ENCODE measurements at places on chromosomes 12 and 14.
A peak's percentile ranks its signal among the peaks of the same experiment; 100 is the strongest.

DNA sequence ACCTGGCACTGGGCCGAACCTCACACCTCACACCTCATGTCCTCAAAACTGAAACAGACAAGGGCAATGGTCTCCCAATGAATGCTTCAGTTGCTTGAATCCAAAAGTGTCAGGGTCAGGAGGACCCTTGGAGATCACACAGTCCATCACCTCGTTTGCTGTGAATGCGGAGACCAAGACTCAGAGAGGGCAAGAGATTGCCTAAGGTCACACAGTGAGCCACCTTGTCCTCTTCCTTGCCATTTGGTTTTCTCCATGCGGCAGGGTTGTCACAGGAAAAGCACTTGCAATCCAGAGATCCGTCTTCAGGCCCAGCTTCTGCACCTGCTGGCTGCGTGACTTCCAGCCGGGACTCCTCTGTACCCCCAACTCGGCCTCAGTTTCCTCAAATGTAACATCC lies 28.0 kb downstream of the MVK start:
- no peak for DNase-seq

DNA sequence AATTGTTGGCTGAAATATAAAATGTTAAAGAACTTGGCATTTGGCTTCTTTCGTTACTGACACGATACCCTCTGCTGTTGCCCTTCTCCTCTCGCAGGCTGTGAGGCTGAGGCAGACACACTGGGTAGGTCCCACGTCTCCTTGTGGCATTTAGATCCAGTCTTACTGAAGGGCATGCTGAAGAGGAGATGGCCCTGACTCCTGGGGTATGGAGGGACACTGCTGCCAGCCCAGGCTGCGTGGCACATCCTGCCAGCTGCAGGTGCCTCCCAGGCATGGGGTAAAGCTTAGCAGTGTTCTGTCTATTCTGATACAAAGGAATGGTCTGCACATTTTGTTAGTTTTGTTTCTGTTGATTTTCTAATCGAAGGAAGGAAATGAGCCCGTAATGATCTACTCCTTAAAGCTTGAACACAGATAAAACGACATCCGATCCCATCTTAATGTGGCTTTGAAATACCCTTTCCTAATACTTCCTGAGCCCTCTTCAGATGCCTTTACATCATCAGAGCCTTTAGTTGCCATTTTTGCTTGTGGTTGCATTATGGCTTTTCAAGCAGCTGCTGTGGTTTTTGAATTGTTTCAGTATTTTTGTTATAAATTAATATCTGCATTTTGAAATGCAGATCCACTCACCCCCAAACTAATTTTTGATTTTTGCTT lies 61.1 kb downstream of the WDR20 start:
- no peak for DNase-seq

- DNase-seq = no peak
Measured at GRCh38 chr12:12224240-12224940, 42.5 kb downstream of the LRP6 start.

- no peak for DNase-seq
Measured at GRCh38 chr14:72318648-72319047, 386.4 kb downstream of the RGS6 start.

- DNase-seq = no peak
Measured at GRCh38 chr12:116166306-116166705, 111.2 kb downstream of the MED13L start.

GRCh38 chr12:3242199-3242863 lies 165.2 kb downstream of the TSPAN9 start:
- DNase-seq = no peak

- no peak for DNase-seq
Measured at GRCh38 chr14:29465095-29465494, 462.6 kb downstream of the PRKD1 start.

DNA sequence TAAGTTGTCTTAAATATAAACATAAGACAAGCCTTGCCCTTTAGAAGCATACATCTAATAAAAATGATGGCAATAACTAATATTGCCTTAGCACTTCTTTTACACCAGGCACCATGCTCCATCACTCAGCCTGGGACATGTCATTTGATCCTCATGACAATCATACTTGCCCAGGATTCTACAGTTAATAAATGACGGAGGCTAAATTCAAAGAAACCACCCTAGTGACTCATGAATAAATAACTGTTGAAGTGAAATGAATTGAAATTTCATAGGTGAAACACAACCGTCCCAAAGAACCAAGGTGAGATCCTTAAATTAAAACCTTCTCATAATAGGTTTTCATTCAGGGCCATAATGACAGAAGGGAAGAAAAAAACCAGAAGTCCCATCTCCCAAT lies 89.5 kb downstream of the GRIN2B start:
- no peak for DNase-seq

GRCh38 chr12:105499205-105499604 lies 168.7 kb downstream of the C12orf75 start:
- no peak for DNase-seq

- DNase-seq = no peak
Measured at GRCh38 chr12:50297027-50297426, 13.7 kb upstream of the LIMA1 start.

- DNase-seq = no peak
Measured at GRCh38 chr14:53144244-53144643, 8.9 kb downstream of the DDHD1 start.

DNA sequence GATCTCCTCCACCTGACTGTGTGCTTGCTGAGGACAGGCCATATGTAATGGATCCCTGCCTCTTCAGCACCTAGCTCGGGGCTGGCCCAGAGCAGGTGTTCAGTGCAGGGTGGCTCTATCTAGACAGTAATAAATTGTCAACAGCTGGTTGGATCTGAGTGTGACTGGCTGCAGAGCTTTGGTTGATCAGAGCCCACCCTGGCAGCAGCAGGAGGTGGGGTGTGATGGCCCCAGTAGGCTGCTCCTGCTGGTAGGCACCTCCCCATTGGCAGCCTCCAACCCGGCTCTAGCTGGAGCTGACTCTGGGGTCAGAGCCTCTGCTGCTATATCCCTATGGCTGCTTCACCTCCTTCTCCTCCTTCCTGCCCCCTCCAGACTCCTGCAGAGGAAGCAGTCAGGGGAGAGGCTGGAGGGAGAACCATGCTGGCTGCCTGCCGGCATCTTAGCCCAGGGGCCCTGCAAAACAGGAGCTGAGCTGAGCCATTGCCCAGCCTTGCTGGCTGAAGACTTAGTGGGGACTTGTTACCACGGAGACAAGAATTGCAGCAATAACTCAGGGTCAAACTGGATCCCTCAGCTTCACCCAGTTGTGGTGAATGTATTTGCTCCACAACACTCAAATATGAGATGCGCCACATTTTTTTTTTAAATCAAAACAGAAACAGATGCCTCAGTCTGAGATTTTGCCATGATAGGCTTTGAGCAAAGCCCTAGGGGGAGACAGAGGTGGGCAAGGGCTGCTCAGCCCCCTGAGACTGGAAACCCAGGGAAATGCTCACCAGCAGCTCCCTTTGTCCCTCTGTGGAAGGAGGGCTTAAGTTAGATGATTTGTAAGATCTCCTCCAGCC lies 22.2 kb downstream of the TMEM63C start:
- peak; percentile 84 for DNase-seq

DNA sequence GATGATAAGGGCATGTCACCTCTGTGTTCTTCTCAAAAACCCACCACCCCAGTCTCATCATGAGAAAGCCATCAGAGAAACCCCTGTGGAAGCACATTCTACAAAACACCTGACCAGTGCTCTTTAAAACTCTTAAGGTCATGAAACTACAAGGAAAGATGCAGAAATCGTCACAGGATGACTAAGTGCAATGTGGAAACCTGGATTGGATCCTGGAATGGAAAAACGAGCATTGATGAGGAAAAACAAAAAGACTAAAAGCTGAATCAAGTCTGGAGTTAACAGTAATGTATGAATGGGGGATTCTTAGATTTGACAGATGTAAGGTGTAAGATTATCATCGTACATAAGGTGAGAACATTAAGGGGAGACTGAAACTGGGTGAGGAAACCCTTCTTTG lies 211.0 kb downstream of the TBX5 start:
- no peak for DNase-seq

- DNase-seq = no peak
Measured at GRCh38 chr12:13367973-13368372, 171.4 kb downstream of the EMP1 start.

DNA sequence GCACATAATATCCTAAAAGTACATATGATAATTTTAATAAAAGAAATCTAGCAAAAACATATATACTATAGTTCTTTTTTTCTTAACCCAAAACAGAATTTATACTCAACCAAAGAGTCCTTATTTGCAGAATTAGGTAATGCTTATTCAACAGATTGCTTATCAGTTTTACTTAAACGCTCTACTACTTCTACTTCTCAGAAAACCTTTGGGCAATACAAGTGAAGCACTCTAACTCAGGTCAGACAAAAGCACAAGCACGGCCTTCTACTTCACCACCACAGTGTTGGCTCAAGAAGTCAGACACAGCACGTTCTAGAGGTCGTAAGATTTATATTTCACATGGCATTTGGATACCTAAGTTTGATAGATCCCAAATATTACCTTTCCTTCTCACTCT lies 29.2 kb downstream of the DICER1 start:
- no peak for DNase-seq

- DNase-seq = no peak
Measured at GRCh38 chr14:59067127-59067894, 121.2 kb upstream of the DAAM1 start.

DNA sequence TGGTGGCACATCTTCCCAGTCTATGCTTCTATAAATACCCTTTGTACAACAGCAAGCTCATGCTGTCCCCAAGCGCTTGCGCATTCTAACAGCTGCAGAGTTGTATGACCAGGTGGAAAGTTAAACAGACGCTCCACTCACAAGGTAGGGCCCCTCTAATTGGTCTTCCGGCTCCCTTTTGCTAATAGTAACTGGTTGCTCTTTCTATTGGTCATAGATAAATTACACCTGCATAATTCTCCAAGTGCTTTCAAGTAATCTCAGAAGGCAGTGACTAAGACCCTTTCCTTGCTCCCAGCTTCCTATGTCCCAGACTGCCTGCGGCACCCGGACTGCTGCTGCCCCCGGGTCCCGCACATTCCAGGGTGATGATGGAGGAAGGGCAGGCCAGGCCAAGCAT lies 6.1 kb upstream of the TSPAN9 start:
- no peak for DNase-seq

- no peak for DNase-seq
Measured at GRCh38 chr14:77222546-77223225, 41.1 kb downstream of the TMEM63C start.

- no peak for DNase-seq
Measured at GRCh38 chr12:52837413-52837741, 3.3 kb upstream of the KRT79 start.

- DNase-seq = no peak
Measured at GRCh38 chr14:34425095-34425851, 36.8 kb downstream of the SPTSSA start.

DNA sequence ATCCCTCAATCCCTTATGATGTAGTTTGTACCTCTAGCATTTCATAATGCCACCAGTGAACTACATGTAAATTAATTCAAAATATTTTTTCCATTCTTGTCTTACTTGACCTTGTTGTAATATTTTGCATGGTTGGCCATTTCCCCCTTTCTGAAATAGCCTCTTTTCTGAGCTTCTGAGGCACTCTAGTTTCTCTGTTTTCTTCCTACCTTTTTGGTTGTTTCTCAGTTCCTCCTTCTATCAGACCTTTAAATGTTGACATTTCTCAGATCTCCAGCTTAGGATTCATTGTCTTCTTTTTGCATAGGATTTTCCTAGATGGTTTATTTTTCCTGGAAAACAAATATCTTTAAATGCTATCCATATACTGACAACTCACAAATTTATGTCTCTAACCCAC lies 9.8 kb upstream of the RMST start:
- DNase-seq = no peak

DNA sequence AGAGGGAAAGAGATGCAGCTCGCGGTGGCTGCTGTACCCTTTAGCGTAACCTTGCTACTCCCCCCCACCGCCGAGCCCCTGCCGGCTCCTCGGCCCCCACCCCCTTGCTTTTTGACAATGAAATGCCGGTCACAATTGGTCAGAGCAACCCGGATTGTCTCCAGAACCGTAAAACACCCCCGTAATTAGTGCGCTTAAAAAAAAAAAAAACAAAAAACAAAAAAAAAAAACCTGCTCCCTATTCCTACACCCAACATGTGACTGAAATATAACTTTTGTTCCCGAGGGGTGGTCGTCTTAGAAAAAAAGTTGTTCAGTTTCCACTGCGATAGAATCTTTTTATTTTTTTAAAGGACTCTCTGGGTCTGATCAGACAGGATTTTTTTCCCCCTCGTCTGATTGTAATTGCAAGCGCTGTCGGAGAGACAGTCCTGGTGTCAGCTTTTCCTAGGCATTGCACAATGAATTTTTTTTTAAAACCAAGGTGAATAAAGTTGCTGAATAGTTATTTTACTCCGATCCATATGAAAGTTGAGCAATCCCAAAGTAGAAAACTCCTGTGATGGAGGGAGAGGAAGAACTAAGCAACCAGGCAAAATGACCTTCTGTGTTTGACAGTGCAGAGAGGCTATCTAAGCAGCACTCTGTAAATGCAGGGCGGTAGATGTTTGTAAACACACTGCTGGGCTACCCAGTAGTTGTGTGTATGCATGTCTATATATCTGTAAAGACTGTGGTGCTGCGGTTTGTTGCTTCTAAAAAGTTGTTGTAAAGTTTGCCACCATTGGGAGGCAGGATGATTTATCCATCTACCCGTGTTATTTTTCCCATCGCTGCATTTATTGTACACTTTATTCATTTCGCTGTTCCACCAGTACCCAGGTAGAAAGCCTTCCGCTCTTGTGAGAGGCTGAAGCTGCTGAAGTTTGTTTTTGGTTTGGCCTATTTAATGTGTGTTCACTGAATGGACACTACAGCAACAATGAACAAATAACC lies 1.1 kb downstream of the ETV6 start:
- DNase-seq = no peak

DNA sequence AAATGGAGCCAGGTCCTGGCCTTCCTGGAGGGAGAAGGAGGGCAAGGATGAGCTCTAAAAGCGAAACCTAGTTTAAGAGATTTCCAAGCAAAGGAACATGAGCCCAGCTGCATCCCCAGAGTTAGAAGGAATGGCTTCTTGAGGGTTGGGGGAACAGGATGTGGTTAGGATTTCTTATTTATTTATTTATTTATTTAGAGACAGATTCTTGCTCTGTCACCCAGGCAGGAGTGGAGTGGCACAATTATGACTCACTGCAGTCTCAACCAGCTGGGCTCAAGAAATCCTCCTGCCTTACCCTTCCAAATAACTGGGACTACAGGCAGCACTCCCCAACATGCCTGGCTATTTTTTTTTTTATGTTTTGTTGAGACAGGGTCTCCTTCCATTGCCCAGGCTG lies 25.3 kb upstream of the TMEM106C start:
- no peak for DNase-seq

DNA sequence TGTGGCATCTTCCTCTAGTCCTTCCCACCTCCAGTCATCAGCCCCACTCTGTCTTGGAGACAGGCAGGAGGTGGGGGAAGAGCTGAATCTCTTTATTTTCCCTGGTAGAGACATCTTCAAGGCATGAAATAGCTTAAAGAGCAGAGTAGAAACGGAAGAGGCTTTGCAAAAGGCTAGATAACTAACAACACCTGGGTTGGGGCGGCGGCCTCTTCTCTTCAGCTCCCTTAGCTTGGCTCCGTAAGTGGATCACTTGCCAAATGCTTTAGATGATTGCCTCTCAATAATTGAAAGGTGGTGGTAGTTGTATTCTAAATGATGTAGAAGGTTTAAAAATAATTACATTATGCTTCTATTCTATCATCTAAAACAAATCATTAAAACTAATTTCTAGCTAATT lies 36.1 kb downstream of the SSPN start:
- no peak for DNase-seq
